ENCODE measurements at places on chromosomes 16 and 17.
A peak's percentile ranks its signal among the peaks of the same experiment; 100 is the strongest.

- peaks cover 91% of the 10 kb centered on the region for H3K36me3 ChIP-seq
- peaks cover 74% of the 10 kb centered on the region for H3K4me1 ChIP-seq
- H3K4me3 ChIP-seq, result peak overlapping the region; percentile 99
- H3K27ac ChIP-seq, result peak overlapping the region; percentile 100
Measured at GRCh38 chr17:58339755-58340404, 11.3 kb upstream of the TSPOAP1 start.

DNA sequence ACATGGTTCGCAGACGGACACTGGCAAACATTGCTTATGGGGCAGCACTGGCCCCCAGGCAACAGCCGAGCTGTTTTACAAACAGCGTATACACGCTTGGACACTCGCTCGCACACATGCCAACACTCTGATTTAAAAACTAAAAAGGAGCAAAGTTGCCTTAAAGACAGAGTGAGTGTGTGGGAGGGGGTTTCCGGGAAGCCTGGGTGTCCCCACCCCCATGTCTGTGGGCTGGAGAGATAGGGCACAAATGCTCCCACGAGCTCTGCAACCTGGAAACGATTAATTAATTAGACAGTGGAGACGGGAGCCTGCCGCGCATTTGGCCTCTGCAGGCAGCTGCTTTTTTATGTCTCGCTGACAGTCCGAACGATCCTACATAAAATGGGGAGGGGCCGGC, 107.9 kb upstream of the ZNF469 start:
- peaks cover 12% of the 10 kb centered on the region for H3K27me3 ChIP-seq
- H3K4me3 ChIP-seq, result no peak overlapping the region
- H3K4me1 ChIP-seq, result no peaks in the 10 kb centered on the region
- no peaks in the 10 kb centered on the region for H3K36me3 ChIP-seq

DNA sequence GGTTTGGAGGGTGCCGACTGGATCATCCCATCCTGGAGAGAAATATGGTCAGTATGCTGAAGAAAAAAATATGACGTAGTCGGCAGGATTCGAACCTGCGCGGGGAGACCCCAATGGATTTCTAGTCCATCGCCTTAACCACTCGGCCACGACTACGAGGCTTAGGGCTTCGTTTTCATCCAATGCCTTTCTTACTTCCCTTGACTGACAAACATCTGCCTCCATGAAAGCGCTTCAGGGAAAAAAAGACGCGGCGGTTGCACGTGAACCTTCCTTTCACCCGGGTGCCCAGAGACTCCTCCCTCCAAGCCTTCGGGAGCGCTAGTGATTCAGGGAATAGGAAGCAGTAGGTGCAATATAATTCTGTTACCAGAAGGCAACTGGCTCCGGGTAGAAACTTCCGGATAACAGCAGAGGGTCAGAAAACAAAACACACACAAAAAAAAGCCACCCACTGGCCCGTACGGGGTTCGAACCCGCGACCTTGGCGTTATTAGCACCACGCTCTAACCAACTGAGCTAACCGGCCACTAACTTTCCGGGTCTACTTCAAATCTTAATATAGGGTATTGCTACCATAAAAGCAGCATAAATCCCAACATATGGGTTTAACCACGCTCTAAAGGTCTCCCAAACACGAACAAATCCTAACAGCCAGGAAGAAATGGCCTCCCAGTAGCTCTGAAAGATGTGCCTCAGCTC, 16.3 kb upstream of the AURKB start:
- H3K27ac ChIP-seq, result peak overlapping the region; percentile 94
- DNase-seq, result peak; percentile 79
- H3K4me3 ChIP-seq, result peak overlapping the region; percentile 69

GRCh38 chr17:67528751-67529436, 151.8 kb downstream of the PITPNC1 start:
- peaks cover 18% of the 10 kb centered on the region for H3K36me3 ChIP-seq
- no peaks in the 10 kb centered on the region for H3K27me3 ChIP-seq
- no peak overlapping the region for H3K4me3 ChIP-seq
- H3K27ac ChIP-seq, result peak overlapping the region; percentile 47
- peaks cover 35% of the 10 kb centered on the region for H3K4me1 ChIP-seq

- H3K4me1 ChIP-seq, result peaks cover 73% of the 10 kb centered on the region
- peaks cover 60% of the 10 kb centered on the region for H3K27me3 ChIP-seq
- peak overlapping the region; percentile 71 for H3K27ac ChIP-seq
- peak overlapping the region; percentile 47 for H3K4me3 ChIP-seq
Measured at GRCh38 chr17:42678951-42679491, 2.2 kb upstream of the PLEKHH3 start.

- peak overlapping the region; percentile 52 for H3K27ac ChIP-seq
- no peak overlapping the region for H3K4me3 ChIP-seq
- peak; percentile 52 for DNase-seq
- H3K27me3 ChIP-seq, result no peaks in the 10 kb centered on the region
- H3K36me3 ChIP-seq, result peaks cover 86% of the 10 kb centered on the region
- peaks cover 14% of the 10 kb centered on the region for H3K4me1 ChIP-seq
Measured at GRCh38 chr16:70253291-70254106, 1.8 kb upstream of the EXOSC6 start.

- H3K4me1 ChIP-seq, result peaks cover 26% of the 10 kb centered on the region
- peaks cover 72% of the 10 kb centered on the region for H3K27me3 ChIP-seq
- peak; percentile 51 for DNase-seq
- H3K36me3 ChIP-seq, result no peaks in the 10 kb centered on the region
Measured at GRCh38 chr16:86510465-86511261, at the start of gene FOXF1. Gene FOXF1 (plus strand): TSS chr16:86510527. CDS start chr16:86510570, 43 bp downstream.
